GM23248 (cell line): ENCODE measurements at places on chromosomes 16 and 17.
A peak's percentile ranks its signal among the peaks of the same experiment; 100 is the strongest.

- DNase-seq, result no peak
These were observed 4.7 kb downstream of the KCTD5 start for GRCh38 chr16:2686912-2687507.

DNA sequence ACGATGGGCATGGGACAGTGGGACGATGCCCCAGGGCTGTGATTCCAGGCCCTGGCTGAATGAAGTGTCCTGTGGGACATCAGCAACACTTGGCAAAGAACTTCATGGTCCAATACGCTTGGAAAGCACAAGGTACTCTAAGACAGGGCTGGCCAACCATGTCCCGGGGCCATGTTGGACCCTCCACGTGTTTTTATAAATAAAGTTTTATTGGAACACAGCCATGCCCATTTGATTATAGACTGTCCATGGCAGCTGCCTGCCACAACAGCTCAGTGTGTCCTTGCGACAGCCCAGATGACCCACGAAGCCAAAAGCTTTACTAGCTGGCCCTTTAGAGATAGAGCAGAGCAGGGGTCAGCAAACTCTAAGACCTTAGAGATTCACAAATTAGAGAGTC is 282.1 kb downstream of the C16orf95 start:
- no peak for DNase-seq

- no peak for DNase-seq
These were observed 50.0 kb downstream of the USP10 start for GRCh38 chr16:84749815-84750214.

DNA sequence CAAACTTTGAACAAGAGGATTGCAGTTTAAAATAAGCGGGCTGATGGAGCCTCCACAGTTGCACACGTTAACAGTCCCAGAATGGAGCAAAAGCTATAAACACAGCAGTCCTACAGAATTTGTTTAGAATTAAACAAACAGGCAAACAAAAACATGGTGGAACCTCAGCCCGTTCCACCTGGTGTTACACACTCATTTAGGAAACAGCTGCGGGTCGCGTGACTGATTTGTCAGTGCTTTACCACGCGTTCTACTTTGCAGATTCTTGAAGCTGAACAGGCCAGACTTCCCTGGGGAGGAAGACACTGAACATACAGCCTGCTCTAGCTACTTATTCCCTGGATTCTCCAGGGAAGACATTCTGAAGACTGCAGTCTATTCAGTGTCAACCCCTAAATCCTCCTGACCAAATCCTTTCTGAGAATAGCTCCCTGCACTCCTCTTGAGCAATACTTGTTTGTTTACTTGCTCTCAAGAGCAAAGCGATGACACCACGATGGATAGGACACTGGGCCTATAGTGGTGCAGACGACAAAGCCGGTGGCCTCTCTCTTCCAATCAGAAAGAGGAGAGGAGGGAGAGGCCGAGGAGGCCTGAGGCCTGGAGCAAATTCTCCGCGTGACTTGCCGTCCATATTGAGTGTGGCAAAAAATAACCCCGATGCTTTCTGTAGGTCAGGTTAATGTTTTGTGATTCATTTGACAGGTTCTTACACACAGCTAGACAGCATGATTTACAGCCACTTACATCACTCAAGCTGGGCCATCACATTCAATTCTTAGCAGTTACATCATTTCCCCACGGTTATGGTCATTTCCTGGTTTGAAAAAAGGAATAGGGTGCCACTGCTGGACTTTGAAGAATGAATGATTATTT is 4.0 kb upstream of the MAP1LC3B start:
- peak; percentile 97 for DNase-seq

GRCh38 chr17:7848131-7848579 is 6.7 kb upstream of the TMEM88 start:
- no peak for DNase-seq

GRCh38 chr16:3094289-3095027 is 4.6 kb downstream of the ZSCAN10 start:
- DNase-seq, result peak; percentile 50

GRCh38 chr17:26809033-26809432 is 484.9 kb upstream of the WSB1 start:
- no peak for DNase-seq
